ENCODE measurements at places on chromosomes 1 and 21. TPM values are rescaled to one million over a fixed set of nuclear protein-coding genes. Genes with fewer than 3 reads are reported as not detected.

SERTAD4 gene
- total RNA-seq = 1.9 TPM

AVPR1B gene
- not detected for total RNA-seq

AGPAT3 gene
- 24.3 TPM for total RNA-seq

ZNF683 gene
- not detected for total RNA-seq

RHD gene
- total RNA-seq = not detected

CRP gene
- not detected for total RNA-seq

OVAAL gene
- total RNA-seq = not detected

PLD5 gene
- not detected for total RNA-seq

UTS2 gene
- total RNA-seq = not detected

KRTAP7-1 gene
- total RNA-seq = not detected

INTS3 gene
- total RNA-seq = 26.0 TPM

SLAMF7 gene
- not detected for total RNA-seq

ZC3H11A gene
- total RNA-seq = 45.7 TPM

PCP4 gene
- not detected for total RNA-seq

SMIM1 gene
- not detected for total RNA-seq

FYB2 gene
- total RNA-seq = not detected

CA14 gene
- not detected for total RNA-seq

CDC42BPA gene
- 25.5 TPM for total RNA-seq

RNF186 gene
- not detected for total RNA-seq

DTL gene
- 6.0 TPM for total RNA-seq

WNT3A gene
- not detected for total RNA-seq

BSND gene
- not detected for total RNA-seq

TOR1AIP2 gene
- total RNA-seq = 54.1 TPM

KRTAP19-3 gene
- not detected for total RNA-seq

AMPD1 gene
- not detected for total RNA-seq

TDRD5 gene
- not detected for total RNA-seq

OR2AK2 gene
- total RNA-seq = not detected

OR2M5 gene
- total RNA-seq = not detected

TSSK3 gene
- total RNA-seq = not detected

KRTAP12-2 gene
- total RNA-seq = not detected

TCHHL1 gene
- total RNA-seq = not detected

COL6A2 gene
- total RNA-seq = 3,212 TPM

SEC16B gene
- total RNA-seq = 1.5 TPM

All from pericardium fibroblast (primary cell).